CD4-positive, alpha-beta T cell treated with Interleukin-1 beta for 1 hour (primary cell): ENCODE measurements at places on chromosomes 2 and 18.

DNA sequence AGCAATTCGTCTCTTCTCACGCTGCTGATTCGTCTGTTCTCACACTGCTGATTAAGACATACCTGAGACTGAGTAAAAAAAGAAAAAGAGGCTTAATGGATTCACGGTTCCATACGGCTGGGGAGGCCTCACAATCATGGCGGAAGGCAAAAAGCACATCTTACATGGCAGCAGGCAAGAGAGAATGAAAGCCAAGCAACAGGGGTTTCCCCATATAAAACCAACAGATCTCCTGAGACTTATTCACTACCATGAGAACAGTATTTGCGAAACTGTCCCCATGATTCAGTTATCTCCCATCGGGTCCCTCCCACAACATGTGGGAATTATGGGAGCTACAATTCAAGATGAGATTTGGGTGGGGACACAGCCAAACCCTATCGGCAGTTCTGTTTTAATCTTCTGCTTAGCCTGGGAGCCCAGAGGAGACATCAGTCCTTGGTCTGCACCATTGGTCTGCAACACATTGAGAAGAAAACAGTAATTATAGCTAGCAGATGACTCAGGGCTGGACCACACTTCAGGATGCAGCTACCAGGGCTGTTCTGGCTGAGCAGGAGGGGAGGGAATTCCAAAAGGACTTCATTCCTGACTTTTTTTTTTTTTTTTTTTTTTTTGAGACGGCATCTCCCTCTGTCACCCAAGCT is 69.4 kb downstream of the CABLES1 start:
- no peak for DNase-seq

DNA sequence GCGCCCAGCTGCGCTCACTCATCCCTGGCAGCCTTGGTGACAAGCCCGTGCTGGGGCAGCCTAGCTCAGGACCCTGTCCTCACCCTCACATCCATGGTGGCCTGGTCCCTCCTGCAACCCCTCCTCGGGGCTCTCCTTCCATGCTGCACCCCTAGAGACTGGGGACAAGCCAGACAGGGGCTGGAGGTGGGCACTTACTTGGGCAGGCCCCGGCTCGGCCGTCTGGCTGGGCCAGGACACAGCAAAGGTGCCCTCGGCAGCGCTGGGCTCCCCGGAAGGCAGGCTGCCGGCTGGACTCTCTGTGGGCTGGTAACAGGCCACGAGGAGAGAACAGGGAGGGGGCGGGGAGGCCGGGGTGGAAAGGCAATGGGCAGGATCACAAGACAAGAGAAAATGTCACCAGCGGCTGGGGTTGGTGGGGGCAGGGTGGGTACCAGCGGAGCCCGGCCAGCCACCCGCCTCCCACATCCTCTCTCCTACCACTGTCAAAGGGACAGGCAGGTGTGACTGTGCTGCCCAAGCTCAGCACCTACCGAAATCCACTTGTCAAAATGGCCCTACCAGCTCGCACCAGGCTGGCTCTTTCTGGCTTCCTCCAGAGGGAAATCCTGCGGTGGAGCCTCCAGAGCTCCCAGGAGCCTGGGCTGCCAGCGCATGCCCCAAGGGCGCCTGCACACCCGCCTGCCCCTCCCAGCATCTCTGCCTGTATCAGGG is 54.7 kb downstream of the BIN1 start:
- DNase-seq, result no peak

GRCh38 chr2:66080127-66080526 is 354.8 kb upstream of the MEIS1 start:
- DNase-seq, result no peak

DNA sequence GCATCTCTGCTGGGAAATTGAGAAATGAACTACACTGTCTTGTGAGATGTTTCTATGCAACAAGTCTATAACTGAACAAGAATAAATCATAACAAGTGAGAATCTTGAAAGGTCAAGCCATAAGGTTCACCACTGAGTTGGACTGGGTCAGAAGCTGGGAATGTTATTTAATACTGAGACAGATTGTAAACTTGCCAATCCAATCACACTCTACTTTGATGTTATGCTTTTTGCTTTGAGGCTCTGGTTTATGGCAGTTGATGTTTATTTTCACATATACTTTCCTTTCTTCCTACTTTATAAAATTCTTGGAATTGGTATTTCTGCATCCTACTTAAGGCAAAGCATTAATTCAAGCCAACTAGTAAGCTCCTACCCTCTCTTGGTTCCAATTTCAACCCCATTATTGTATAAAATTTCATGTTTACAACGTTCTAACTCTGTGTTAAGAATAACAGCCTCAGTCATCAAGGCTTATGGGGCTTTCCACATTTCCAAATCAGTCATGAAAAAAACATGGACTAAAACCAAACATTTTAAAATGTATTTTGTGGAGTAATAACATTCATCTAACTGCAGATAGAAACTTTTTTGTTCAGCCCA is 533.4 kb downstream of the NYAP2 start:
- DNase-seq, result no peak

DNA sequence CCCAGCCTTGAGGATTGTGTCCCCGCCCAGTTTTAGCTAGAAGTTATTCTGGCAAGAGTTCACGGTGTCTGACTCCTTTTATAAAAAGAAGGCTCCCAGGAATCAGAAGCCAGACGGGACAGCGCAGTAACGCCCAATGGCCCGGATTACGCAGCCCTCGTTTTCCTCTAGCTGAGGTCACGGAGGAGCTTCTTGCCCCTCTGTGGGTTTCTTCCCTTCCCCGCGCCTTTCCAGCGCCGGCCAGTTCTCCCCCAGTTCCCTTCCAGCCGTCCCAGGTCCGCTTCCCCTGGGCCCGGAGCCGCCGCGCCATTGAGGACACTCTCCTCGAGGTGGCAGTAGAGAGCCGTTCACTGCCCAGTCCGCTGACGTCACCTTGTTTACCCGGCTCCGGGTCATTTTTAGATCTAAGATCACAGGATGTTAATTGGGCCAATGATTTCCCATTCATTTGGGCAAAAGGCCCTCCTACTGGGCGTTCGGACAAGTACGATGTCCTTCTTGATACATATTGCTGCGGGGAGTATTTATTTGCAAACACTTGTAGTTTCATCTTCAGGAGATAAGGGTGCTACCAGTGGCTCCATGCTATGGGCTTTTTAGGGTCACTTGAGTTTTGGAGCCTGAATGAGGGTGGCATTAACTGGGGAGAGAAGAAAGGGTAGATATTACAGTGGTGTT is 81.5 kb upstream of the PPM1B start:
- peak; percentile 86 for DNase-seq

DNA sequence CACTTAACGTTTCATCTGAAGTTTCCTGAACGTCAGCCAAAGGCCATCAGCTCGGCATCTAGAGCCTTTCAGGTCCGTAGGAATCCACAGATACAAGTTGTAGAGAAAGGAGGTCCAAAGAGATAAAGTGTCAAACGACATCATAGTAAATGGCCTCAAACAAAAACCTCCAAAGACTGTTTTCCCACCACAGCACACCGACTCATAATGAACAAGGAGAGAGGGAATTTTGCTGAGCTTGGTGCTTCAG is 150.3 kb downstream of the PXDN start:
- no peak for DNase-seq

- DNase-seq, result no peak
These were observed 37.0 kb downstream of the NABP1 start for GRCh38 chr2:191714925-191715324.

- DNase-seq, result no peak
These were observed 165.0 kb upstream of the ZNF521 start for GRCh38 chr18:25516747-25517498.

DNA sequence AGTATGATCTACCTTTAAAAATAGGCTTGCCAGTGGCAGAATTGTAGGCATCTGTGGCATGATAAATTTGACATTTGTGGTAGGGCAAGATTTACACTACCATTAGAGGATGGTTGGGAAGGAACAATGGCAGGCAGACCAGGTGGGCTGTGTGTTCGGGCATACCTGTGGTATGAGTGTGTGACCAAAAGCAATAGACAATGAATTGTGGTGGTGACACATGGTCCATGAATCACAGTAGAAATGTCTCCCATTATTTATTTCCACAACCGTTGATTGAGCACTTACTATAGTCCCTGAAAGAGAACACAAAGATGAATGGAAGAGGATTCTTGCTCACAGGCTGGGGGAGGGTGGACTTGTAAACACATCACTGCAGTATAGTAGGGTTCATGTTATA is 29.9 kb upstream of the RUFY4 start:
- no peak for DNase-seq
